Stimulated activated CD8-positive, alpha-beta memory T cell treated with anti-CD3 and anti-CD28 coated beads, Interleukin-12 subunit alpha, Interleukin-12 subunit beta, amount 100 ng/mL, for 4 hours (primary cell): ENCODE measurements at places on chromosomes 7 and 10.

GRCh38 chr7:18671176-18671575, 175.6 kb downstream of the HDAC9 start:
- no peak for DNase-seq

DNA sequence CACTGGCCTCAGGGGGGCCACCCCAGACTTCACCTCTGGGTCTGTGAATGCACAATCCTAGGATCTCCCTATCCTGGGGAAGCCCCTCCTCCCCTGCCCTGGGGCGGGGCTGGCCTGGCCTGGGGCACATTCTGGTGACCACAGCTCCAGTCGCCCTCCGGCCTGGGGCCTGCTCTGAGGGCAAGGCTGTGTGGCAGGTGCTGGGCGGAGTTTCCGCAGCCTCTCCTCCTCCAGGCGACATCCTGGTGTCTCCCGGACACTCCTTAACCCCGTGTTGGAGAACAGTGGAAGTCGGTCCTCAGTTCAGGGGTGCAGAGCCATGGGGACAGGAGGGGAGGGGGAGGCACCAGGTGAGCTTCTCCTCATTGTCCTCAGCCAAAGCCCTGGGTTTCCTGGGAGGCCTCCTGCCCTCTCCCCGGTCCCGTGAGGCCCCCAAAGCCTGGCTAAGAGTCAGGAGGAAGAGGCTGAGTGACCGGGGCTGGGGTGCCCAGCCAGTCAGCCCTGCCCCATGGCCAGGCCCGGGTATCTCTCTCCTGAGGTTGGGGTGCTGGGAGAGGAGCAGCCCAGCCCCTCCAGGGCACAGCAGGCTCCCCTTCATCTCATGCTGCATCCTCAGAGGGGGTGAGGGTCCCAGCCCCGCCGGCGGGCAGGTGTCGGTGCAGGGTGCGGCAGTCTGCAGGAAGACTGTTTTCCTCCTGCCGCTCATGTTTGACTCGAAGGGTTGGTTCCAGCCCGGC, 22.6 kb downstream of the UNCX start:
- no peak for DNase-seq

- DNase-seq: no peak
Measured at GRCh38 chr7:1810521-1810920, 140.4 kb downstream of the ELFN1 start.

GRCh38 chr10:3136763-3137611, 35.6 kb downstream of the PITRM1 start:
- no peak for DNase-seq
